ENCODE measurements at places on chromosomes 11 and 22. TPM values are rescaled to one million over a fixed set of nuclear protein-coding genes. Genes with fewer than 3 reads are reported as not detected.

TP53I11 gene
- total RNA-seq, result 55.3 TPM

WT1 gene
- total RNA-seq, result not detected

RPUSD4 gene
- total RNA-seq, result 13.7 TPM

MIOX gene
- not detected for total RNA-seq

SORL1 gene
- total RNA-seq, result not detected

BAIAP2L2 gene
- total RNA-seq, result not detected

GRM5 gene
- not detected for total RNA-seq

DEAF1 gene
- 4.4 TPM for total RNA-seq

ANO5 gene
- total RNA-seq, result not detected

PANX3 gene
- total RNA-seq, result not detected

SBF1 gene
- 87.9 TPM for total RNA-seq

CWF19L2 gene
- total RNA-seq, result 5.6 TPM

LRRC74B gene
- total RNA-seq, result not detected

ARHGAP8 gene
- not detected for total RNA-seq

CNGA4 gene
- total RNA-seq, result not detected

REXO2 gene
- 259 TPM for total RNA-seq

SEZ6L gene
- not detected for total RNA-seq

P2RY2 gene
- total RNA-seq, result not detected

TEX54 gene
- total RNA-seq, result not detected

SLC1A2 gene
- total RNA-seq, result 0.56 TPM

OR51B2 gene
- not detected for total RNA-seq

MYO7A gene
- total RNA-seq, result not detected

NCAM1 gene
- total RNA-seq, result 33.0 TPM

SYT12 gene
- total RNA-seq, result 0.13 TPM

EFCAB6 gene
- 0.50 TPM for total RNA-seq

APOA5 gene
- not detected for total RNA-seq

C11orf87 gene
- not detected for total RNA-seq

CYB5R2 gene
- total RNA-seq, result 0.60 TPM

C22orf31 gene
- not detected for total RNA-seq

BID gene
- total RNA-seq, result 47.4 TPM

DUSP8 gene
- 0.82 TPM for total RNA-seq

UBQLN3 gene
- not detected for total RNA-seq

ESAM gene
- not detected for total RNA-seq

OR8B8 gene
- total RNA-seq, result not detected

FXYD2 gene
- not detected for total RNA-seq

OR52I1 gene
- total RNA-seq, result not detected
